Fibroblast of skin of left quadriceps (primary cell): ENCODE measurements at places on chromosomes 7 and 10.

DNA sequence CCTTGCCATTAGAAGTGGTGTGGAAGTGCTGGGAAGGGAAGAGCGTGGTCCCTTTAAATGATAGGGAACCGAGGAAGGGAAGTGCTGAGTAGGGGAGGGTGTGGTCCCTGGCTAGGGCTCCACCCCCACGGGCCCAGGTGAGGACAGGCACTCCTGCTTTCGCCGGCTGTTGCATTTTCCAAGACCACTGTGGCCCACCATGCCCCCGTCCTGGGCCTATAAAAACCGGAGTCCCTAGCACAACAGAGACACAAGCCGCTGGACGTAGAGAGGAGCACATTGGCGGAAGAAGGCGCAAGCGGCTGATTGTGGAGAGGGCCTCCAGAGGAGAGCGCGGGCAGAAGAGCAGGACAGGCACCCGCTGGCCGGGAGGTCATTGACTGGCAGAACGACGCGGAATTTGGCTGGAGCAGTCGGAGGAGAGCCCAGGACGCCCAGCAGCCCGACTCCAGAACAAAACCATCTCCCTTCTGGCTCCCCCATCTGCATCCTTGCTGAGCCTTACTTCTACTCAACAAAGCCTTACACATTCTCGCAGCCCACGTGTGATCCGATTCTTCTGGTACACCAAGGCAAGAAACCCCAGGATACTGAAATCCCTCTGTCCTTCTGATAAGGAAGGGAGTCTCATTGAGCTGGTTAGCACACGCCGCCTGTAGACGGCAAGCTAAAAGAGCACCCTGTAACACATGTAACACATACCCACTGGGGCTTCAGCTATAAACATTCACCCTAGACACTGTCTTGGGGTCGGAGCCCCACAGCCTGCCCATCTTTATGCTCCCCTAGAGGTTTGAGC, 146.2 kb upstream of the LYZL1 start:
- no peak for DNase-seq

- no peak for DNase-seq
Measured at GRCh38 chr7:129610709-129611245, 743 bp upstream of the NRF1 start.

DNA sequence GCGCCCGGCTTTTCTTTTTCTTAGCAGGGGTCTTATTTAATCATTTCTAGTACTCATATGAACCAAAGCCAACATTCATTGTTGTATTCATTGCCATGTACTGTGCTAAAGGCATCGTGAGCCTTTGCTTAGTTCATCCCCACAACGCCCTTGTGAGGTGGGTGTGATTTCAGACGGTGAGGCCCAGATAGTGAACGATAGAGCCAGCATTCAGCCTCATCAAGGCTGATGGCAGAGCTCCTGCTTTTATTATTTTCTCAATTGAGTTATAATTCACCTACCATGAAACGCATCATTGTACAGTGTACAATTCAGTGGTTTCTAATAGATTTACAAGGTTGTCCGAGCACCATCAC, 50.1 kb downstream of the HK1 start:
- no peak for DNase-seq

GRCh38 chr7:148014001-148014400, 576.6 kb upstream of the C7orf33 start:
- no peak for DNase-seq

- DNase-seq = no peak
Measured at GRCh38 chr10:70565556-70566514, 36.7 kb downstream of the PRF1 start.

DNA sequence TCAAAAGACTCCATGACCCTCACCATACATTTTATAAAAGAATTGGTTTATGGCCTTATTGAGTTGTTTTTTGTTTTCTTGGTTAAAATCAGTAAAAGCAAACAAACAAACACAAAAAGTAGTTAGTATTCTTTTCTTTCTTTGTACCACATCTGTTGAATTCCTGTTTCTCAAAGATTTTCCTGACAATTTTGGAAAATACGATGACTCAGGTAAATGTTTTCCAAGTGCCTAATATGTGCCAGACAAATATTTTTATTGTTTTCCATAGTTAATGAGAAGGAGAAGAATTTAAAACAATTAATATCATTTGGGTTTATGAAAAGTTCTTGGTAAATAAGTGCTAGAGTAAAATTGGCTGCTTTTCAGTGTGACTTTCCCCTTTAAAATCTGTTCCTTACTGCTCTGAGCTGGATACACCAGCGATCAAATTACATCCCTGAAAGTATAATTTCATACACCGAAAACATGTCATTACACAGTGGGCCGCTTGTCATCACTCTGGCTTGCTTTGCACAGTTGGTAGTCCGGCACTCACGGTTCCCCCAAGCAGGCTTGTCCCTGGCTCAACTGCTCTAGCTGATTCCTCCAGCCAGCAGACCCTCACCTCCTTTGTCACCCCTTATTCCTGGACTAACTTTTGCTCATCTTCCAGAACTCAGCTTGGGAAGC, 80.5 kb downstream of the TBXAS1 start:
- DNase-seq = no peak

- no peak for DNase-seq
Measured at GRCh38 chr10:116809483-116810119, 39.7 kb upstream of the ENO4 start.

DNA sequence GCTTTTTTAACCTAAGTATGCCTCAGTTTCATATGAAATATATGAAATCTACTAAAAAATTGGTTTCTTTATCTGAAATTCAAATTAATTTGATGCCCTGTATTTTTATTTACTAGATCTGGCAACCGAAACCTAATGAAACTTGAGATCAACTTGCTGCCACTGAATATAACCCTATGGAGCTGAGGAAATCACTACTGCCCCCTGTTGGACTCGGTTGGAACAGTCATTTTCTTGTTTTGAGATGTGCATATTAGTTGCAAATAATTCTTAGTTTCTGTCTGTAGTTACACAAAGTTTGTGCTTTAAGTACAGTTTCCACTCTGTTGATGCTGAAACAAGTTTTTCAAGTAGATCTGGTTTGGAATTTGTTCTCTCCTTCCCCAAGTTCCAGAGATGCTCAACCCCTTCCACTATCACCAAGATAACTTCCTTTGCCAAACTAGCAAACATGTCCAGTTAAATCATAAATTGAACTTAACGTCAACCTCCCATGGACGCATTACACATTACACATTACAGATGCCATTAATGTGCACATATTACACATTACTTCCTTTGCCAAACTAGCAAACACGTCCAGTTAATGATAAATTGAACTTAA, 22.2 kb upstream of the EXOC4 start:
- peak; percentile 22 for DNase-seq

GRCh38 chr10:48552946-48553564, 51.8 kb downstream of the ARHGAP22 start:
- no peak for DNase-seq

- DNase-seq = no peak
Measured at GRCh38 chr7:80380957-80381356, 130.9 kb downstream of the GNAT3 start.

GRCh38 chr7:121488111-121488650, 92.1 kb upstream of the FAM3C start:
- no peak for DNase-seq

GRCh38 chr7:66666313-66666952, 37.8 kb downstream of the KCTD7 start:
- DNase-seq = no peak

- DNase-seq = no peak
Measured at GRCh38 chr10:132237871-132238270, 51.1 kb downstream of the DPYSL4 start.

GRCh38 chr7:81926154-81926553, 156.3 kb upstream of the HGF start:
- peak; percentile 27 for DNase-seq

- DNase-seq = peak; percentile 98
Measured at GRCh38 chr7:46811529-46811928, 770.4 kb downstream of the TNS3 start.

DNA sequence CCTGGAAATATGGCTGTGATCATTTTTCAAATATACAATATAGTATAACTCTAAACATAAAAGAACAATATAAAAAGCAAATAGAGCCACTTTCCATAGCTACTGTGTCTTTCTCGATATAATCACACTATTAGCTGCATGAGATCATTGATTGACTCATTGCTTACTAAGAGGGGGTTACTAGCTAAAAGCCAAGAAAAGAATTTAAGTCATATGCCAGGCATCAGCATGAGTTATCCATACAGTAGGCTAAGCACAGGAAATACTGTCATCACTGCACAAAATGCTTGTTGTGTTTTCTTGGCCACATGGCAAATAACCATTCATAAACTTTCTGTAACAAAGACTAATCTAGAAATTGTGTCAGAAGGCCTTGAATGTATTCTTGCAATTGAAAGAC, 18.8 kb upstream of the ABCB5 start:
- peak; percentile 50 for DNase-seq

DNA sequence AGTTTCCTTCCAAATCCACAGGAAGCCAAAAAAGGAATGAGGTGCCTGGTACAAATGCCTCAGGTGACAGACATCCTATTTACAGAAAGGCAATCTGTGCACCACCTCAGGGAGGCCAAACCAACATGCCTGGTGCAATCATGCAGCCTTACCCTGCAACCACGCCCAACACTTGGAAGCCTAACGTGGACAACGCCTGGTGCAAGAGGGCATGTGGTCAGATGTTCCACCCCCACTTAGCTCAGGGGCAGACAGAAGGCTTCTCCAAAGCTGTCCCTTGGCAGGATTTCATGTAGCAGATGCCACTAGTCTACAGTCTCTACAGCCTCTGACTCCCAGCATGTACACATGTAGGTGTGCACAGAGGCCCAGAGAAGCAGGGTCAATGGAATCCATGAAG, 89.5 kb downstream of the KCNMA1 start:
- DNase-seq = no peak

GRCh38 chr10:102384053-102384452, 11.5 kb upstream of the NFKB2 start:
- no peak for DNase-seq
